ENCODE measurements at places on chromosomes 1 and 21.

DNA sequence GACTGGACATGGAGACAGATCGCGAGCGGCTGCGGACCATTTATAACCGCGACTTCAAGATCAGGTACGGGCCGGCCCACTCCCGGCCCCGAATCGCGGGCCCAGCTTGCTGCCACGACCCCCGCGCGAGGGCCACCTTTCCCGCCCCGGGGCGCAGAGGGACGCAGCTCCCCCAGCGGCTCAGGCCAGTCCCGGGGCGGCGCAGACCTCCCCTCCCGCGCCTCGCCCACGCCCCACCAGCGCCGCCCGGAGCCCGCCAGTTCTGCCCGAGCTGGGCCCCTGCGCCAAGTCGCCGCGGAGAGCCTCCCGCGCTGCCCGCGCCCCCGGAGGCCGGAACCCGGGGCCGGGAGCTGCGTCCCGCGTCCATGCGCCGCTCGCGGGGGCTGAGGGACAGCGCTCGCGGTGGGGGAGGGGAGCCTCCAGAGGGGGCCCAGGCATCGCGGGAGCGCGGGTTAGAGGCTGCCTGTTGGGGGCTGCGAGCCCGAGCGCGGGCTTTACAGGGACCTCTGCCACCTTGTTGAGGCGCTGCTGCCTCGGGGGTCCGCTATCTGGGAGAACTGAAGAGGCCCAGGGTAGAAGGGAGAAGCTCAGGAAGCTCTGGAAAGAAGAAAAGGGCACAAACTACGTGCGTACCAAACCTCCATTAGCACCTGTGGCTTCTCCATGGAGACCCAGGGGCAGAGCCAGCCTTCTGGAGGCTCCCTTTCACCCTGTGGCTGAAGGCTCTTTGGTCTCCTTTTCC, 698 bp downstream of the MOV10 start:
- DNase-seq = peak; percentile 64

DNA sequence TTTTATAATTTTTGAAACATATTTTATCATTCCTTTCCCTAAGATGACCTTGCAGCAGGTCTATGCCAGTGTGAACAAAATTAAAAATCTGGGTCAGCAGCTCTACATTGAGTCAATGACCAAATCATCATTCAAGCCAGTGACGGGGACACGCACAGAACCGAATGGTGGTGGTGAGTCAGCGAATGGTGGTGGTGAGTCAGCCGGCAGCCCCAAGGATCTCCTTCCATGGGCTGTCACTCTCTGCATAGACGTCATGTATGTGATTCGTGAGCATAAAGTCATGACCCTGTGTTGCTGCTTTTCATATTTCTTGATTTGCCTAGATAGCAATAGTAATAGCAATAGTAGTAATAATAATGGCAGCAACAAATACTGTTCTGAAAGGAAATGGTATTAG, 26.3 kb downstream of the PER3 start:
- peak; percentile 78 for DNase-seq

DNA sequence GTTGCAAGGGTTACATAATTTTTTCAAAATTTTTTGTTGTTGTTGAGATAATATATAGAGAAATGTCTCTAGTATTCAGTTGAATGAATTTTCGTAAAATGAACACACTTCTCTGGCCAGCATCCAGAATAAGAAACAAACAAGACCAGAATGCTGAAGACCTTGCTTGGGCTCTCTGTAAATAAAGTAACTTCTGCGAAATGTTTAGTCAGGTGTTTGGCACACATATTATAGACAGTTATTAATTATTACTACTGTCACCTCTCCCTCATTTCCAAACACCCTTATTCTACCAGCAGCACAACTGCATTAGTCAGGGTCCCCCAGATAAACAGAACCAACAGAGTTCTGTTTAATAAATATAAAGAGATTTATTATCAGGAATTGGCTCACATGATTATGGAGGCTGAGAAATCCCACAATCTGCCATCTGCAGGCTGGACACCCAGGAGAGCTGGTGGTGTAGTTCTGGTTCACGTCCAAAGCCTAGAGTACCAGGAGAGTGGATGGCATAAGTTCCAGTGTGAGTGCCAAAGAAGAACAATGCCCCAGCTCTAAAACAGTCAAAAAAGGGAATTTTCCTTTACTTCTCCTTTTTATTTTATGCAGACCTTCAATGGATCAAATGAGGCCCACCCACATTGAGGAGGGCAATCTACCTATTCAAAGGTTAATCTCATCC, 44.1 kb upstream of the KCND3 start:
- DNase-seq = no peak

GRCh38 chr1:153705484-153705883, 22.4 kb upstream of the INTS3 start:
- no peak for DNase-seq

DNA sequence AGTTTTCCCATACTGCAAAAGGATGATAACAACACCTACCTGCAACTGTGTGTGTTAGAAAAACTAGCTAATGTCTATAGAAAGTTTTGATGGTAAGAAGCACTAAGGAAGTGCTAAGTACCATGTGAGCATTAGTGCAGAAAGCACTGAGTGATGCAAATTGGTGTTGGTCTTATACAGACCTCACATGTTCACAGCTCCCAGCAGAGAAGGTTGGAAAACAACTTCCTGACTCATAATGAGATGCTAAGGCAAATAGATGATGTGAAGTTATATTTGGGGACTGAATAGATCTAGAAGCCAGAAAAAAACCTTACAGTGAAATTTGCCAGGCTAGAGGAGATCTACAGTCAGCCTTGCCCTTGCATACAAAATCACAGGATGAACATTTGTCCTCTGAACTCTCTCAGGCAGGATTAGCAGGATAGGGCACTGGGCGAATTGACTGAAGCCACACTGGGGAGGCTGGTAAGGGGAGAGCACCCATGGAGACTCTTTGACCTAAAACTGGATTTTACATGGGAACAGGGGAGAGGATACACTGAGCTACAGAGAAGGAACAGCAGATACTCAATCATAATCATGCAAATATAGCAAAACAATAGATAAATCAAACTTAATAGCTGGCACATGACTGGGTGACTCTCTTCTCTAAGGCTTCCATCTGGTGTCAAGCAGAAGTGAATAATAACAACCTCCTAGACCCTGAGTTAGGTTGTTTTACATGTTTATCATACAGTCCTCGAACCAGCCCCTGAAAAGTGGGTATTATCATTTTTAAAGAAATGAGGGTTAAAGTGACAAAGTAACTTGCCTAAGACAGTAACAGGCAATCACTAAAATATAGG, 61.3 kb downstream of the ASTN1 start:
- no peak for DNase-seq

GRCh38 chr1:43463479-43463878, 9.7 kb upstream of the HYI start:
- DNase-seq = no peak

All from AG08396 (cell line).